ENCODE measurements at places on chromosomes 4 and X.

DNA sequence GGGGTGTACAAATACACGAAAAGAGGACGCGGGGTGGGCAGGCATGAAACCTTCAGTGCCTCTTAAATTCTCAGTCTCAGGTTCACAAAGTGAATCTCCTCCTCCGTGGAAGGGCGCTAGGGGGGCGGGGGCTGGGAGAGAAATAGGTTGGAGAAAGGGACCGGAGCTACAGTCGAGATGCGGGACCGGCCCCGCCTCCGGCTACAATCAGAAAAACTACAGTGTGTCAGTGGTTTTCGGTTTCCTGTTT is 3.4 kb downstream of the MAML3 start:
- no peak for DNase-seq

GRCh38 chr4:48400416-48400815 is 59.1 kb downstream of the SLAIN2 start:
- no peak for DNase-seq

- no peak for DNase-seq
These were observed 21.6 kb downstream of the CCNG2 start for GRCh38 chr4:77178560-77178959.

DNA sequence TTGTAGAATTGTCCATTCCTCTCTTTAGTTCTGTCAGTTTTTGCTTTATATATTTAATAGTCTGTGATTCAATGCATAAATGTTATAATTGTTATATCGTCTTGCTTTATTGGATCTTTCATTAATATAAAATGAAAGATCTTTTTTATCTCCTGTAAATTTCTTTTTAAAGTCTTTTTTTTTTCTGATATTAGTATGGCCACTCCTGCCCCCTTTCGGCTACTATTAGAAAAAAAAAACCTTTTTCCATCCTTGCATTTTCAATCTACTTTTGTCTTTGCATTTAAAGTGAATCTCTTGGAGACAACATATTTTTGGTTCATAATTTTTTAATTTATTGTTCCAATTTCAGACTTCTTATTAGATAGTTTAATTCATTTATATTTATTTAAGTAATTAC is 677.4 kb upstream of the NDST4 start:
- DNase-seq, result no peak

- DNase-seq, result peak; percentile 52
These were observed 58.0 kb downstream of the SEPTIN11 start for GRCh38 chr4:77007358-77008230.

DNA sequence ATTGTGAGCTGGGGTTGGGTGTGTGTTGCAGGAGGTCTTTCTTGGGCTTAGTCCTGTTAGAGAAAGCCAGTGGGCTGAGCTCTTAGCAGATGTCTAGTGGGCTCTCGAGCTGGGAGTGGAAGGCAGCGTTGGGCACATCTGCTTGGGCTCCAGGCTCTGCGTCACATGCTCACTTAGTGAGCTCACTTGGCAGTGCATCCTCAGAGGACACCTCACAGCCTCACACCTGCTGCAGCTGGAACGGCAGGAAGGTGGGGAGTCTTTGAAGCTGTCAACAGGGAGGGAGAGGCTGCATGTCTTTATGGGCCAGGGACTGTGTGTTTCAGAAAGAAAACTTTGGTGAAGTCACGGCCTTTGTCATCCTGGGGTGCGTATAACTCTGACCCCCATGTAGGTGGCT is 82.2 kb downstream of the PSAPL1 start:
- DNase-seq, result no peak

GRCh38 chrX:123994730-123995129 is 33.2 kb downstream of the STAG2 start:
- no peak for DNase-seq

DNA sequence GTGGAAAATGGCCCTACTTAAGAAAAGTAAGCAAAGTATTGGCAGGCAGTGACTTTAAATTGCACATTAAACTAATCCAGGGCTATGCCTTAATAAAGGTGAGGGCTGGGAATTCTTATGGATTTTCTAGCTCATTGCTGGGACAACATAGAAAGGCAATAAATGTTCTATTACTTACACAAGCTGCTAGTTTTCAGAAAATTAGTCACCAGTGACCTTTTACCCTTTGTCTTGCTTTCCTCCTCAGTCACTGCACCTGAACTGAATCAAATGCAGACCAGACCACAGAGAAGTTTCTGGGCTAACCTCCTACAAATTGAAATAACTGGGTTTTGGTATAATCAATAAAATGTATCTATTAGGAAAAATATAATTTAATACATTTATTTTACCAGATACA is 694.4 kb upstream of the FAM241A start:
- DNase-seq, result no peak

GRCh38 chr4:68250151-68250930 is 4.8 kb upstream of the TMPRSS11B start:
- DNase-seq, result no peak

DNA sequence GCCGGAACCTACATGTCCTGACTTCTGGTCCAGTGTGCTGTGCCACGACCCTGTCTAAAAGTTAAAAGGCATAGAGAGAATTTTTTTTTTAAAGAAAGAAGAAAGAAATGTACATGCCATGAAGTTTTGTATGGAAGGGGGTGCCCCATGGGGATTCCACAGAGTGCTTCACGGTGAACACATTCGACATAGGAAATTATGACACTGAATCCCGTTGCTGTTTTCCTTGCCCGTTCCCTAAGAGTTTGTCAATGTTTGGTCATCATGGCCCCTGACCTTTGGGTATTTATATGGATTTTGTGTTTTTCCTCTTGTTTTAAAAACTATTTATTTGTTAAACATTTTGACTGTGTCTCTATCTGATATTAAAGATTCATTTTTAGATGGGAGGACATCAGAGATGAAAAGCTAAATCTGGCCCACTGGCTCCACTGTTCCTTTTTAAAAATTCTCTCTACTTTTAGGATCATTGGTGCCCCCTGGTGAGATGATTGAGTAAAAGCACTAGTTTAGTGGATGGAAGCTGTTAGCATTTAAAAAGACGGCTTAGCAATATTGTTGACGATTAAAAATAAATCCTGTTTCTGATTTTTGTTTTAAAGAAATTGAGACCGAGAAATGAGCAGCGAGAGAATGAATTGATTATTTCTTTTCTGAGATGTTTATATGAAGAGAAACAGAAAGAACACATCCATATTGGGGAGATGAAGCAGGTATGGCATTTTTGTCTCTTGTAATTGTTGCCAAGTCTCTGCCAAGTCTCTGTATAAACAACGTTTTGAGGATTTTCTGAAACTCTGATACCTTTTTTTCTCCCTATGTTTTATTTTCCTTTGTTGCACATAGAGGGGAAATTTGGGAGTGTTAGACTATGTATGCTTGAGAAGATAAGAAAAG is 75.0 kb downstream of the PTTG2 start:
- peak; percentile 55 for DNase-seq

DNA sequence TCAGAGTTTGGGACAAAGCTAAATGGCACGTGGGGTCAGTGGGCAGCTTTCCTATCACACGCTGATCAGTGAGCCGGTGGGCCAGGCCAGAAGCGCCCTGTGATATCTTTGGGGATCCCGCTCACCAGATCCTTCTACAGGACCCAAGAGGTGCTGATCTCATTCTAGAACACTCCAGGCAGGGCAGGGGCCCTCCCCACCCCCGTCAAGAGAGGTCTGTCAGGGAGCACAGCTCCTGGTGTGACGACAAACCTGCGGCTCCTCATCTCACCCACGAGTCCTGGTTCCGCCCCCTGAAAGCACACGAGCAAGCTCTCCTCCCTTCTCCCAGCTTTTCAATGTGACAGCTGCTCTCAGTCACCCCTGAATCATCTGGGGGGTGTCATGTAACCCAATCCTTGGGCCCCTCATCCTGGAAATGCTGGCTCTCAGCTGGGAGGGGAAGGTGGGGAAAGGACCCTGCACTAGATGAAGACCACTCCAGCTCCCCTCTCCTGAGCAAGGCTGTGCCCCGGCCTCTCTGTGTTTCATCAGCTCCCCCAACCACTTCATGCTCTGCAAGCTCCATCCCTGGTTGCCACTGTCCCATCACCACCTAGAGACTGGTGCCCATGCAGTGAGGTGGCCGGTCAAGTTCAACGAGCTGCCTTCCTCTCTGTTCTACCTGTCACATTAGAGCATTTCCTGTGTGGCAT is 4.6 kb downstream of the HCFC1 start:
- no peak for DNase-seq

DNA sequence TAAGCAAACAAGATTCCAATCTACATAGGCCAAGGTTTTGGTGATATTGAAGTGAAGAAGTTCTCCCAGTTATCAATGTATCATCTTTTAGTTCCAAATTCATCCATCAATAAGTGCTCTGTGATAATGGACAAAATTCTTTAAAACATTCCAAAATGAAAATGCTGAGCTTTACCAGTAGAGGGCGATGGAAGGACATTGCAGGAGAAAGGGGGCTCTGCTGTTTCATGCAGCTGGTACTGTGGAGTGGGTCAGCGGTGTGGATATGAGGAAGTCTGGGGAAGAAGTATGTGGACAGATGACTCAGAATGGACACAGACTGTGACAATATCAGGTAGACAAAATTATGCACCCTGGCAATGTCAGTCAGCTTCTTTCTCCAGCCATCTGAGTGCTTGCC is 46.6 kb upstream of the HS6ST2 start:
- DNase-seq, result peak; percentile 23

- no peak for DNase-seq
These were observed 1.2 kb downstream of the TADA2B start for GRCh38 chr4:7044137-7044930.

- peak; percentile 55 for DNase-seq
These were observed 8.0 kb downstream of the TBC1D14 start for GRCh38 chr4:6917461-6918271.

DNA sequence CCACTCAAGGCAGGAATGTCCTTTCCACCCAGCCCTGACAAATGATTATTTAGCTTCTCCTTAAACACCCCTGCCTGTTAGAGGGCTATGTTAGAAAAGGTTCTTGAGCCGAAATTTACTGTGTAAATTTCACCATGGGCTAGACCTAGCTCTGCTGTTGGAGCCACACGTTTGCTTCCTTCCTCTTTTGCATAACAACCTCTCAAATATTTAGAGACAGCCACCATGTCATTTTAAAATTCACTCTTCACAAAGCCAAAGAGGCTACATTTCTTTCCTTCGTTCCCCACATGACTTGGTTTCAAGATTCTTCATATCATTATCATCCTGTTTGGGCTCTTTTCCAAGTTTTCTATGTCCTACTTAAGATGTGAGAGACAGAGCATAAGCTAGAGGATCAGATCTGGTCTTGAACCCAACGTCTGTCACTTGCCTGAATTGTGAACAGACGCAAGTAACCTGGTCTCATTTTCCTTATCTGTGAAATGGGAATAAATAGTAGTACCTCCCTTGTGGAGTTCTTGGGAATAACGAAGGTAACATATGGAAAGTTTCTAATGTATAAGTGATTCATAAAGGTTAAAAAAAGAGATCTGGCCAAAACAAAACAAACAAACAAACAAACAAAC is 6.7 kb downstream of the DOCK11 start:
- no peak for DNase-seq

DNA sequence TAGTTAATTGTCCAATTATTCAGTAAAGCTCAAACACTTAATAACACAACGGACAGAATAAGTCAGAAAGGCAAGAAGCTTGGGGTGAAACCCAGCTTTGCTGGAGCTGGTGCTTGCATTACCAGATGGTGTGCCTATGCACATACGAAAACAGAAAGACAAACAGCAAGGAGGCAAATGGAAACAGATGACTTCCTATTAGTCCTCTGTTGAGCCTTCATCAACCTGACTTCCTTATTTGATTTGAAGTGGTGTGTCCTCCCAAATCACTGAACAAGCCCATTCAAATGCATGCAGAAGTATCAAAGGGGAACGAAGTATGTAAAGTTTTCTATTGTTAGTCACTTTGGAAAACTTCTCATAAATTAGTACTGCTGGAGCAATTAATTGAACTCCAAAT is 166.2 kb downstream of the ATP10D start:
- DNase-seq, result no peak

DNA sequence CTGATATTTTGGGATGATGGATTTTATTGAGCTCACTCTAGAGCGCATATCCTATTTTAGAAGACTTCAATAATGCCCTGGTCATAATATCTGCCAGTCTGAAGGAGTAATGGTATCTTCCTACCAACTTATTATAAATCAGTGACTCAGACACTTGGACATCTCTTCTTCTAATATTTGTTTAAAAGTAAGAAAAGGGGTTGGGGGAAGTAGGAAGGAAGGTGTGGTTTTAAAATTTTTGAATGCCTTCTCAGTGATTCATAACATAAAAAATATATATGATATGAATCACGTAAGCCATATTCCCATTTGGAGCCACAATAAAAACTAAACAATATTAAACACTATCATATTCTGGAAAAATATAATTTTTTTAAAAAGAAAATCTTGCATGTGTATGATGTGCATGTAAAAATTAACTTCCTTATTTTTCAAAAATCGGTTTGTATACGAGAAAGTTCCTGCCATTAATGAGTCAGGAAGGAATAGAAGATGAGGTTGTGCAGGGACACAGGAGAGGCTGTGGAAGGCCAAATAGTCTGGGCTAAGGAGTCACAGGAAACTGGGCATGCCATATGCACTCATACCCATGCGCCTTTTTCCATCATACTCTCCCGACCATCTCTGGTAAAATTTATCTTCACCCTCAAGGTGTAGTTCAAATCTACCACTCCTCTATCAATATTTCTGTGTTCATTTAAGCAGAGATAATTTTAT is 286.5 kb downstream of the EPHA5 start:
- no peak for DNase-seq

DNA sequence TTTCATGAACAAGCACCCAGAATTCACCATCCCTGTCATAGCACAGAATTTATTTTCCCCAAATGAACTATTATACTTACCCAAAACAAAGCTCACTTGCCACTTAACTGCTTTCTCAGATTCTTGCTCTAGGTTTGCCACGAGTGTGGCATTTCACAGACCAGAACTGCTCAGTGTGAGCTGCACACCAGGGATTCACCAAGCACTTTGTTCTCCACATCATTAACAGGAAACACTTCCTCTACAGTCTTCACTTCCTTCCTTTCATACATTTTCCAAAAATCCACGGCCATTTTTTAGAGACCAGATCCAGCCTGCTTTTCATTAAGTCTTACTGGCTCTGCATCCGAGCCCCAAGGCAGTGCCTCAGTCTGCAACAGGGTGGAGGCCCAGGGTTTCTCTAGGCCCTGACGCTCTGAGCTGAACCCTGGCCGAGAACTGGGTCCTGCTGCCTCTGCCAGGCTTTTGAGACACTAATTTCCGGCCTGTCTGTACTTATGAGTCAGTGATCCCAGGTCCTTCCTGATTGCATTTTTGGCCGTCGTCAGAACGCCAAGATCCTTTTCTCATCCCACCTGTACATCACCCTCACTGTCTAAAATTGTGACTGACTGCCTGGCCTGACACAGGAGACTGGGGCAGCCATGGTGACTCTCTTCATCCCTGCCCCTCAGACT is 67.6 kb upstream of the MTNR1A start:
- no peak for DNase-seq

- peak; percentile 56 for DNase-seq
These were observed 2.4 kb upstream of the RAB40AL start for GRCh38 chrX:102934624-102935023.

DNA sequence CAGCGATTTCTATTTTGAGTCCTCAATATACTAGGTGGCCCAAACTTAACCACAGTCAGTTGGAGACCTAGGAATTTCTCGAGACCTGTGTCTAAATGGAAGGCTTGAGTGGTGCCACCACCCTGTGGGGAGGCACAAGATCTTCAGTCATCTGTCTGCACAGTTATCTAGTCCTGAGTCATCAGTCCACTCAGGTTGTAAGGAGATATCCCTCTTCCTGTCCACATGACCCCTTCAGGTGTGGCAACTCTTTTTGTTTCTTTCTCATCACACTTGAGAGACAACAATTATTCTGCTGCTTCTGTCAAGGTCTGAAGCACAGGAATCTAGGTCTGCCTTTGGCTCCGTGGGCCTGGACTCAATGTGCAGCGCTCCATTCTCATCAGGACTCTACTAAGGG is 64.4 kb upstream of the IBSP start:
- DNase-seq, result no peak
